Midbrain (tissue), 1 donor: ENCODE measurements at places on chromosomes 2 and 18.

GRCh38 chr2:15940661-15941480, 521 bp downstream of the MYCN start:
- DNase-seq, result no peak

GRCh38 chr2:230717600-230717999, 5.0 kb downstream of the CAB39 start:
- DNase-seq, result no peak

DNA sequence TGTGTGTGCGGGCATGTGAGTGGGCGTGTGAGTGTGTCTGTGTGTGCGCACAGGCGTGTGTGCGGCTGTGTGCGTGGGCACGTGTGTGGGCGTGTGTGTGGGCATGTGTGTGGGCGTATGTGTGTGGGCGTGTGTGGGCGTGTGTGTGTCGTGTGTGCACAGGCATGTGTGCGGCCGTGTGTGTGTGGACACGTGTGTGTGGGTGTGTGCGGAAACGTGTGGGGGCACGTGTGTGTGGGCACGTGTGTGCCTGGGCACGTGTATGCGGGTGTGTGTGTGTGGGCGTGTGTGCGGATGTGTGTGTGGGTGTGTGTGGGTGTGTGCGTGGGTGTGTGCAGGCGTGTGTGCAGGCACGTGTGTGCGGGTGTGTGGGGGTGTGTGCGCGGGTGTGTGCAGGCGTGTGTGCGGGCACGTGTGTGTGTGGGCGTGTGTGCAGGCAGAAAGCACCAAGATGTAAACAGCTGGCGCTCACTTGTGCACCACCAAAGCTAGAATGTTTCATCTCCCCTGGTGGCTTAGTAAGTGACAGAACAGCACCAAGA, 31.2 kb upstream of the ALKAL2 start:
- no peak for DNase-seq

DNA sequence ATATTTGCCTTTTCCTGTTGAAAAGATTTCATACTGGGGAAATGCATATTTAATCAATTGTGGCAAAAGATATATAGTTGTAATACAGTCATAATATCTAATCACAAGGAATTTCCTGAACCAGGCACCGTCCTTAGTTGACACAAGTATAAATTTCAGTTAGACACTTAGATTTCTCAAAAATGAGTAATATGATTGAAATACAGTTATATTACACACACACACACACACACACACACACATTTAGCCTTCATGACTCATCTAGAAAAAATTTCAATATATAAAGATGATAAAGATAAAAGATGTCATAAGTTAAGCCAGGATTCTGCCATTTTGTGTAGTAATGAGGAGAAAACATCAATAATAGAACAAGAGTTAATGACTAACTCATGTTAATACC, 258.4 kb upstream of the ZNF804A start:
- no peak for DNase-seq

DNA sequence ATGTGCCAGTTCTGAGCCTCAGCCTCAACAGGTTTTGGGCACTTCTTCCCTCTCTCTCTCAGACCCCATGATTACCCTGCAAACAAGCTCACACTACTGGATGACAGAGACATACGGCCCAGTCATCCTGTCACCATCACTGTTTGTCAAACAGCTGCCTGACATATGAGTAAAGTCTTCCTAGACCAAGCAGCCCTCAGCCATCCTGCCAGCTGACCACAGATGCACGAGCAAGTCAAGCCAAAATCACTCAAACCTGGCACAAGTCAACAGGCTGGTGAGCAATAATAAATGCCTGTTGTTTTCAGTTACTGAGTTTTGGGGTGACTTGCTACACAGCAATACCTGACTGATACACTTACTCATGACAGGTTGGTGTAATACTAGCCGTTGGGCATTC, 75.5 kb upstream of the KLF7 start:
- no peak for DNase-seq

GRCh38 chr2:151976945-151977353, 121.9 kb downstream of the CACNB4 start:
- DNase-seq, result no peak

GRCh38 chr2:9401059-9401547, 22.2 kb downstream of the ITGB1BP1 start:
- no peak for DNase-seq

DNA sequence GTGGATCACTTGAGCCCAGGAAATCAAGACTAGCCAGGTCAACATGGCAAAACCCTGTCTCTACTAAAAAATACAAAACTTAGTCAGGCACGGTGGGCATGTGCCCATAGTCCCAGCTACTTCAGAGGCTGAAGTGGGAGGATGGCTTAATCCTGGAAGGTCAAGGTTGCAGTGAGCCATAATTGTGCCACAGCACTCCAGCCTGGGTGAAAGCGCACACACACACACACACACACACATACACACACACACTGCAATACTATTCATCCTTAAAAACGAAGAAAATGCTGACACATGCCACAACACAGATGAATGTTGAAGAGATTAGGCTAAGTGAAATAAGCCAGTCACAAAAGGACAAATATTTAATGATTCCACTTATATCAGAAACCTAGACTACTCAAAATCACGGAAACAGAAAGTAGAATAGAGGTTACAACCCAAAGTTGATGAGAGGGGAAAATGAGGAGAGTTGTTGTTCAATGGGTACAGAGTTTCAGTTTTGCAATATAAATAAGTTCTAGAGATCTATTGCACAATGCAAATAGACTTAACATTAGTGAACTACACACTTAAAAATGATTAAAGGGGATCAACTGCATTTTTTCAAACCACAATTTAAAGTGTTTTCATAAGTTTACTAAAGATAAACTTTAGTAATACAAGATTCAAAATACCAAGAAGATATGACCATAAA, 114.5 kb downstream of the USP34 start:
- no peak for DNase-seq

- DNase-seq, result no peak
Observed at GRCh38 chr18:9973470-9973869, 59.7 kb downstream of the VAPA start.

DNA sequence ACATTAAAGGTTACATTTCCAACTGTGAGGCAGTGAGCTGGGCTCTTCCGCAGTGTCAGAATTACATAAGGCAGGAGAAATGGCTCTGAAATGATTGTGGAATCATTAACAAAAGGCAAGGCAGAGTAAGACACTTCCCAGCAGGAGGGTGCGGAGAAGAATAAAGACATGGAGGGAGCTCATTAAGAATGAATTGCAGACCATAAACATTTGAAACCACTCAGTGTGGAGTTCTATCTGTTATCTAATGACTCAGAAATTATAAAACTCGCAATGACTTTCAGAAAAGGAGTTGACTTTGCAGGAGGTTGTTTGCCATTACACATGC, 77.0 kb downstream of the SMIM21 start:
- no peak for DNase-seq

- DNase-seq, result no peak
Observed at GRCh38 chr2:120287183-120288015, 34.7 kb downstream of the RALB start.

DNA sequence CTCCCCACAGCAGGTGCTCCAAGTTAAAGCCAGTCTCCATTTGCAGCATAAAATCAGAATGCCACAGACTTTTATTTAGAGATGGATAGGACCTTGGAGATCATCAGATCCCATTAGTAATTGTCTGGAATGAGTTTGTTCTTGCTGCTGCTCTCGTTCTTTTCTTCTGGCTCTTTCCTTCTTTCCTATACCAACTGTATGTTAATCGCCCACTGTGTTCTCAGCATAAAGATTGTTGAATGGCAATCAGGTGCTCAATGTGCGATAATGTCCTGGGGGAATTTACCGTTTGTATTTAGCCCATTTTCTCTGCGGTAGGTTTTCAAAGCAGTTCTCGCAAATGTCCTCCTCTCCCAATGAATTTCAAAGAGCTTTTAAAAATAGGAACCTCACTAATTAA, 3.3 kb downstream of the GPR39 start:
- DNase-seq, result no peak

DNA sequence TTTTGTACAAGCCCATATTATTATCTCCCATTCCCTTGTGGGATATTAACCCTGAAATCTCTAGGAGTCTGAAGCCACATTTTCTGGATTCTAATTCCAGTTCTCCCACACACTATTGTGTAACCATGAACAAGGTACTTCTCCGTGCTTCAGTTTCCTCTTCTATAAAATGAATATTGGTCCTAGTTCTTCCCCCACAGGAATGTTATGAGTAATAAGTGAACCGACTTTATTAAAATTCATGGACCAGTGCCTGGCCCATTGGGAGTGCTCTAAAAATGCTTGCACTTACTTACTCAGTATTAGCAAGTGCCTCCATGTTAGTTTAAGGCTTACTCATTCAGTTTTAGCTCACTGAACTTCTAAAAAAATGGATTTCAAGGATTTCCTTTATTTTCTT, 1.4 kb upstream of the ACMSD start:
- no peak for DNase-seq

DNA sequence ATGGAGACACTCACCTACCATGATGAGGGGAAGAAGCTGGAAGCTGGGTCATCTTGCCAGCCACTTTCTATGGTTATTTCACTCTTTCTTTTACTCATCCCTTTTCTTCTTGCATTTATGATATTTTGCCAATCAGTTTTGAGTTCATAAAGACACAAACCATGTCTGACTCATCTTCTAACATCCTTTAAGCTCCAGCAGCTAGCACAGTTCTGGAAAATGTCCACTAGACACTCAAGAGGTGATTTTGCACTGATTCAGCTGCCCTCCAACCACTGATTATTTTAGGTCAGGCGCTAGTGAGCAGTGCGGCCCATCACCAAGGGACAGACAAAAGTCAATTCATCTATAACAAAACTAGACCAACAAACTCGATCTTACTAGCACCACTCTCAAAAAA, 537.1 kb upstream of the ID2 start:
- no peak for DNase-seq

GRCh38 chr2:140880573-140880972, 1250.2 kb downstream of the LRP1B start:
- DNase-seq, result no peak

- no peak for DNase-seq
Observed at GRCh38 chr2:156581280-156581679, 145.1 kb downstream of the GPD2 start.

DNA sequence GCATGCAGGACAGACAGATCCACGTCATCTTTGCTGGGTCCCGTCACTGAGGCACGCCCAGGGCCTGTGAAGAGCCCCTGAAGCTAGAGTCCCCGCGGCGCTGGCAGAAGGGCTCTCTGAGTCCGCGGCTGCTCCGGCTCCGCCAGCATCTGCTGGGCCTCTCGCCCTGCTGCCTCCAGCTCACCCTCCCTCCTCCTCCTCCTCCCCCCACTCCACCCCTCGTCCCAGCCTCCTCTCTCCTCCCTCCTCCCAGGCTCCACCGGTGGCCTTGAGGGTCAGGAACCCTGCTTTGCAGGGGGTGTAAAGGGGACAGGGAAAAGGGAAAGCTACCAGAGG, at the start of gene TNS1:
Gene TNS1, minus strand, starts transcription at position 151 of the 336 bp plus-strand sequence. Its CDS starts 123 bp downstream, at position 28.
- no peak for DNase-seq
